ENCODE measurements at places on chromosomes 13 and 19.

- DNase-seq = no peak
Measured at GRCh38 chr13:99601535-99601934, 100.3 kb downstream of the TM9SF2 start.

DNA sequence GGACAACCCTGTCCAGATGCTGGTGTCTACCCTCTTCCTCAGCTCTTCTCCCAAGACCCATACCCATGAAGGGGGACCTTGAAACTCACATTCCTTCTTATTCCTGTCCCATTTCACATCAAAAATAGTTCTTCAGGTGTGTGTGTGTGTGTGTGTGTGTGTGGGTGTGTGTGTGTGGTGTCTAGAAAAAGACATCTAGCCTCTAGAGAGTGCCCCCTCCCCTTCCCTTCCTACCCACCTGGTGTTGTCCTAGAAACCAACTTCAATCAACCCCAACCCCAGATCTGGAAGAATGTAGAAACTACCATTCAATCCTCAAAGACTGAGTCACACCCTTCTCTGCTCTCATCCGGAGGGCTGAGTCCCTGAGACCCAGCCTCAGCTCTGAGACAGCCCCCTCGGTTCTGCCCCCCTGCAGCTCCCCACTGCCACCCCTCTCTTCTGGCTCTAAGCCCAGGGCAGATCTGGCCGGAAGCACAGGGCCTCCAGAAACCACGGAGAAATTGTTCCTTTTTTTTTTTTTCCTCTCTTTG, 3.5 kb downstream of the KCNN4 start:
- peak; percentile 82 for DNase-seq

DNA sequence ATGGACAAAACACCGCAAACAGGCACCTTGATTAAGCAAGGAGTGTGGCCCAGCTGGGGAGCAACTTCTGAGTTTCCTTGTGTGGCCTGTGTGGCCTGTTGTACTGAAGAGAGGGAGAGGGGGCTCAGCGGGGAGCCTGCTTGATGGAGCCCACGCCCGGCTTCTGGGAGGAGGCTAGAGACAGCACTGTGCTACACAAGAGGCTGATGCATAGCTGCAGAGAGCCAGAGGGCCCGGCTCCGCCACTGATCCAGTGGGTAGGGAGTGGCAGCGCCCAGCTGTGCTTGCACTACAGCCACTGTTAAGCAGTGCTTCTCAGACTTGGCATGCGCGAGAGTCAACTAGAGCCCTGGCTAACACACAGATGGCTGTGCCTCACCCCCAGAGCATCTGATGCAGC, 19.0 kb downstream of the LYL1 start:
- DNase-seq = no peak

- no peak for DNase-seq
Measured at GRCh38 chr13:41515491-41516139, 58.3 kb downstream of the RGCC start.

GRCh38 chr13:34290661-34291060, 472.7 kb downstream of the RFC3 start:
- no peak for DNase-seq

- DNase-seq = no peak
Measured at GRCh38 chr19:801030-801860, 4.0 kb downstream of the PTBP1 start.

DNA sequence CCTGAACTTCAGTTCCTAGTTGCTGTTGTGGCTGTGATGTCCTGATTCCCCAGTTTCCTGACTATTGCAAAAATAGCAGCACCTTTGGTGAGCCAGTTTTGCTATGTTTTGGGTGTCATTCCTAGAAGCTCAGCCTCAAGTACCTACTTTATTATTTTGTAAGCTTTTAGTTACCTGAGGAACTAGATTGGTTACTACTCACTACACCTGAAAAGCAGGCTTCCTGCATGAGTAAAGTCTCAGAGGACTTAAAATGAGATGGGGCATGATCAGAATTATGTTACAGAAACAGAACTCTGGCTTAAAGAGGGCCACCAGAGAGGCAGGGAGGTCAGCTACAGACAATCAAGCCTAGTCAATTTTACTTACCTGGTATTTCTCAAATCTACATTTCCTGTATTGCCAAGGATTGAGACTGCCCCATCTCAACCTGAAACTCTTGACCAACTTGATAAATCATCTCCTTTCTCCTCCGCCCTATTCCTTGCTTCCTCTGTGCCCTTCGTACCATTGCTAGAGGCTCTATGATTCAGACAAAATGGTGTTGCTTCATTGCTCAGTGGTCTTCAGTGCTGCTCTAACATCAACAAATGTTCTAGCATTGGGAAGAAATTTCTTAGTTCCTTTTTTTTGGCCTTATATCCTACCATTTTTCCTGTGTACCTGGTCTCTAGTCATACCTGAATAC, 58.9 kb downstream of the RAP2A start:
- no peak for DNase-seq

- DNase-seq = no peak
Measured at GRCh38 chr13:76758738-76759137, 127.5 kb downstream of the KCTD12 start.

DNA sequence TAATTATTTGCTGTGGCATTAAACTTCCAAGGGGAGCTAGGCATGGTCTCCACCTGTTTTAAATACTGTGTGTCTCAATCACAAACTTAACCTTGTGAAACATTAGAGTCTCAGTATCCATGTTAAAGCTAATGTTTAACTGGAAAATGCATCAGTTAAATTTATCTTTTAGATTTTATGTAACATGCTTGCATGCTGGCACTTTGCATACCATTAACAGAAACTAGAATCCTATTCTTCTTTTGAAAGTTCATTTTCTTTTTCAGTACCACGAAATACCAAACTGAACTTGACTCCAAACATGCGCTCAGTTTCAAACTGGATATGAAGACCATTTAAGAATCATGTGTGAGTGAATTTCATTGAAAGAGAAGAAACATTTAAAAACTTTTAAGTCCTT, 328.9 kb upstream of the SLC10A2 start:
- DNase-seq = no peak

- DNase-seq = no peak
Measured at GRCh38 chr13:80437231-80437630, 96.3 kb upstream of the SPRY2 start.

DNA sequence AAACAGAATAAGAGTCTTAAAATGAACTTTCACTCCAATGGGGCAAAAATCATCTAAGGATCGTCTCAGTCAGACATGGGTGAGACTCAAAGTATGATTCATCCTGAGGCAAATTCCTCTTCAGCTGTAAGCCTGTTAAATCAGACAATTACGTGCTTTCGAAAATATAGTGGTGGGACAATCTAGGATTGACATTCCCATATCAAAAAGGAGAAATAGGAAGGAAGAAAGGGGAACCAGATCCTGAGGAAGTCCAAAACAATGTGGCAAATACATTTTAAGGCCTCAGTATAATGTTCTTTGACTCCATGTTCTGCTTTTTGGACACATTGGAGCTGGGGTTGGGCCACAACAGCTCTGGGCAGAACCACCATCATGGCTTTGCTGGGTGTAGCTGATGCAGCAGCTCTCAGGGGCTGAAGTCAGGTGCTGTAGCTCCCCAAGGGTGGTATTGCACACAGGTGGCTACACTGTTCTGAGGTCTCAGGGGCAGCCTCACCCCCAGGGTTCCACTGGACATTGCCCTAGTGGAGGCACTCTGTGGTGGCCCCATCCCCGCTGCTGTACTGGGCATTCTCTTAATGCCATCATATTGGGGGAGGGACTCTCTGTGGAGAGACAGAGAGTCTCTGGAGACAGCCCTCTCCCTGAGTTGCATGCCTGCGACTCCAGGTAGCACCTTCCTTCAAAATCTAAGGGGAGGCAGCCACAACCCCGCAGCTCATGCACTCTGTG, 5.7 kb upstream of the FPR3 start:
- DNase-seq = peak; percentile 12

GRCh38 chr13:87810391-87810801, 139.2 kb downstream of the SLITRK5 start:
- DNase-seq = no peak

DNA sequence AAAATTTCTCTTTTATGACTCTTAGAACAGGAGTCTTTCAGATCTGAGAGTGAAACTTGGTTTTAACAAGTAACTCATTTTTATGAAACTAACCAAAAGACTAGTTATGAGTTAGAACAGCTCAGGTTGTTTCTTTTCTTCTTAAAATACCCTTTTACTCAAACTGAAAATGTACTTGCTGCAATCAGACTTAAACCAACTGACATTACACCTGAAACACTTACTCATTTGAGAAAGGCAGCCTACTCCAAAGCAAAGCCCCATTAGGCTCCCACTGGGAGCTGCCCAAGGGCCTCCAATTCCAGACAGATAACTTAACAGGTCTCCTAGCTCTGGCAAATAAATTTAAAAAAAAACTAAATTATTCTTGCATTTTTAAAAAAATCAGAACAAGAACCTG, 3.6 kb downstream of the FOXO1 start:
- DNase-seq = no peak

GRCh38 chr13:59300355-59301173, 863.2 kb downstream of the DIAPH3 start:
- no peak for DNase-seq

DNA sequence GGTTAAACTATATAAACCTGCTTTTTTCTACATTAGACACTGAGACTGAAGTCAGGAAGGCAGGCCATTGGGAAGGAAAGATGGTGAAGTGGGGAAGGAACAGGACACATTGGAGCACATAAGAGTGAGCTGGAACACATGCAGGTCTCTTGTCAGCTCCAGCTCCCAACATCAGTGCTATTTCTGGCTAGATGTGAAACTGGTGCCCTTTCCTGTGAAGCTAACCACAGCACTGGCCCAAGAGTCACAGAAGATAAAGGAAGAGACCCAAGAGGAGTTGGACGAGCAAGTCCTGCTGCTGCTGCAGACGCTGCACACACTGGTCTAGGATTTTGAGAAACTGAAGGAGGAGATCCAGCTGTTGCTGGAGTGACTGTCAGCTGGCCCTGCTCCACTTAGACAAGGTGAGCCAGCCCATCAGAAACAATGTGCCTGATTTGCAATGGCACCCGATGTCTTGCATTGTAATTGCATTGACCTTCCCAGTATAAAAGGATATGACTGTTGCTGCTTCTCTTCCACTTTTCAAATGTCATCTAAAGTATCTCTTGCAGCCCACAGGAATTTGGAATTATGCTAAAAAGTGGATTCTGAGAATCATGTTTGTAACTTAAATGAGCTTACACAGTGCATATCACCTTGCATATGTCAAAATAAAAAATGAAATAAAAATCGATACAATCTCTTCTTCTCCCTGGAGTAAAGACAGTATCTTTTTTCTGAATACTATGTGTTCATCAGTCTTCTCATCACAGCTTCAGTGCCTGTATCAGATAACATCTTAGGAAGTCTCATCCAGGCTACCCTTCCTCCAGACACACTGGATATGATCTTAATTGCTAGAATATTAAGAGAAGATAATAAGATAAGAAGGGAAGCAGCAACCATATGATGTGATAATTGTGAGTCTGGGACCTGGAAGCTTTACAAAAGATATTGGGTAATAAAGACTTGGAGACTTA, 230.7 kb upstream of the SPRY2 start:
- no peak for DNase-seq

DNA sequence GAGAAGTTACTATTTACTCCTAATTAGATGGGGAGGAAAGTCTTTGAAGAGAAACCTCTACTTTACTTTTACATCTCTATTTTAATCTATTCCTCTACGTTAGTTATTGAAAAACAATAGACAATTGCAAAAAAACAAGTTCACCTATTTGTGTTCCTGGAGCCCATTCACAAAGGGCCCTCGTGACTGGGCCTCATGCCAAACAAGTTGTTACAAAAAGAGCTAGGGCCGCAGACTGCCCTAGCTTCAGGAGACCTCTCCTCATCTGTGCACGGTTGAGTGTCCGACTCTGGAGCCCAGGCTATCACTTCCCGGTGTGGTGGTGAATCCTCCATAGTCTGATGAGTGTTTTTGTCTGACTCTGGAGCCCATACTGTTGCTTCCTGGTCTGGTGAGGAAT, 190.9 kb downstream of the ZNF486 start:
- no peak for DNase-seq

DNA sequence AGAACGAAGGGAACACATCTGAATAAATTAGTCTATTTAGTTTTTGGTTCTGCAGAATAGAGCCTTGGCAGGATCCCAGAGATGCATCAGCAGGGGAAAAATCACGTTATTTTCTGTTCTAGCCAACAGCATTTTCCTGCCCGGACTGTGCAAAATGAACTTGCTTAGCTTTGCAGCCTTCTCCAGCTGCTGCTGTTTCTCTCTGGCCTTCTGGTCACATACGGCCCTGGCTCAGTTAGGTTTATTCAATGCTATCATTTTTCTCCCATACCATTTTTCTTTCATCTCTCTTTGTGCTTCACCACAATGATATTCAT, 110.4 kb upstream of the KL start:
- peak; percentile 26 for DNase-seq

DNA sequence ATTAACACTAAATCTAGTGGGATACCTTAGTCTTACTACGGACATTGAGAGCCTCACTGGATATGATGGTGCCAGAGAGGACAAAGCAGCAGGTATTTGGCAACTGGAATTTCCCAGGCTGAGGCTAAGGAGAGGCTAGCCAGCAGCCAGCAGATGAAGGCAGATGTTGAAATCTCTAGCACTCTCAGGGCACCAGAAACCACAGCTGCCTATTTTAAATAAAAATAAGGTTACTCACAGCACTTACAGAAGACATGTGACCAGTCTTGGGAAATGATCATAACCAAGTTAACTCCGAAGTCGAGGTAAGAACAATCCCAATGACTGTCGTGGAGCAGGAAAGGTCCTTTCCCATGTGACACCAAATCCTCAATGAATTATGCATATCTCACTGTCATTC, 1726.0 kb downstream of the EFNB2 start:
- peak; percentile 5 for DNase-seq

DNA sequence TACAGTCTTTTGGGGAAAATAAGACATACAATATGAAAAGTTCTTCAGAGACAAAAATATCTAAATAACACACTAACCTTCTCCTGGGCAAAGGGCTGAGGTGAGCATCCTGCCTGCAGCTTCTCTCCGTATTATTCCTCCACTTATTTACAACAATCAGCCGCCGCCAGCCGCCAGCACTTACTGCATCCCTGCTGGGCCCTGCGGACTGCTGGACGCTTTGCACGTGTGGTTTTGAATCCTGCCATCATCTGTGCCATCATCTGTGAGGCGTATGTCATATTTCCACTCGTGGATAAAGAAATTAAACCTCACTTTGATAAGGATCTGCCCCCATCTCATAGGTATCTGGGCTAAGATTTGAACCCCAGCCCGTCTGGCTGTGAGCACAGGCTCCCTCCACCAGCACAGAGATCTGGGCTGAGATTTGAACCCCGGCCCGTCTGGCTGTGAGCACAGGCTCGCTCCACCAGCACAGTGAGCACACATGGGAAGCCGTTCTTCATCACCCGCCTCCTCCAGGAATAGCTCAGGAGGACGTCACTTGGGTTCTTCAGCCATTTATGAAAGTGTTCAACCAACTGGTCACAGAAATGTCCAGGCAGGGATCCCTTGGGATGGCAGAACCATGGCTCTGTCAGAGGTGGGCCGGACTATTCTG, 35.2 kb upstream of the TUBGCP3 start:
- no peak for DNase-seq

DNA sequence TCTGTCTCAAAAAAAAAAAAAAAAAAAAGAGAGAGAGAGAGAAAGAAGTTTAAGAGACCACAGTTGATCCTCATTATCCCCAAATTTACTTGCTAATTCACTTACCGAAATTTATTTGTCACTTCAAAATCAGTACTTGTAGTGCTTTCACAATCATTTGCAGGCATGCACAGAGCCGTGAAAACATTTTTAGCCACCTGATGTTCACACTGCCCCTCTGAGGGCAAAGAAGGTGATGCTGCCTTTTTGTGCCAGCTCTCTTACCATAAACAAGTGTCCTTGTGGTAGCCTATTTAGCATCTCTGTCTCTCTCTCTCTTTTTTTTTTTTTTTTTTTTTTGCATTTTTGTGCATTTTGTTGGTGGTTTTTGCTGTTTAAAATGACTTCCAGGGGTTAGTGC, 24.1 kb upstream of the CASP14 start:
- no peak for DNase-seq

Data from fibroblast of upper back skin (primary cell).